ENCODE measurements at places on chromosomes 12 and 14. TPM values are rescaled to one million over a fixed set of nuclear protein-coding genes. Genes with fewer than 3 reads are reported as not detected.

DNA sequence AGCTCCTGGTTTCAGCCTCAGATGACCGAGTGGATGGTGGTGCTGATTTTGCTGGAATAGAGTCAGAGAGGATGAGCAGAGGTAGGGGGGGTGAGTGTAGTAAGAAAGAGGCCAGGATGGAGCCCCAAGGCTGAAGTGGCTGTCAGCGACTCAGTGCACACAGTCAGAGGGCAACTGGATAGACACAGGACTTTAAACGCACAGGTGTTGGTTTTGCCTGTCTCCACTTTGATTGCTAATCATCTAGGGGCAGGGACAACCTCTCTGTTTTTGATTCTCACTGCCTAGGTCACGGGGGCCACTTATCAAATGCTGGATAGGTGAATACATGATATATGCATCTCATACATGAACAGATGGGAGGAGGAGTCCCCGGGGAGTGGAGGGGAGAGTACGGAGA, 99.5 kb downstream of the EGLN3 start:
- no peak overlapping the region for H3K4me3 ChIP-seq
- peaks cover 12% of the 10 kb centered on the region for H3K27me3 ChIP-seq
- peaks cover 3% of the 10 kb centered on the region for H3K36me3 ChIP-seq
- H3K27ac ChIP-seq, result no peak overlapping the region
- H3K4me1 ChIP-seq, result peaks cover 19% of the 10 kb centered on the region
- DNase-seq, result no peak

DNA sequence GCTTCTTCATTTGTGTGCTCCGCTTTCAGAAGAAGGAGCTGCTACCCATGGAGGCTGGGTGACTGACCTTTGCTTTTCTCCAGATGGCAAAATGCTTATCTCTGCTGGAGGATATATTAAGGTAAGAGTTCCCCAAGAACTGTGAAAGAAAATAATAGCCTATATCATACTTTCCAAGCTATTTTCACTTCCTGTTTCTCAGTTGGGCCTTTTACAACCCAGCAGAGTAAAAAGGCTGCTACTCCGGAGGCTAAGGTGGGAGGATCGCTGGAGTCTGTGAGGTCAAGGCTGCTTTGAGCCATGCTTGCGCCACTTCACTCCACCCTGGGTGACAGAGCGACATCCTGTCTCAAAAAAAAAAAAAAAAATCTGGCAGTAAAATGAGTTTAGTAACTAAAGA, 82.1 kb downstream of the APAF1 start:
- H3K4me3 ChIP-seq, result no peak overlapping the region
- peaks cover 10% of the 10 kb centered on the region for H3K36me3 ChIP-seq
- peaks cover 12% of the 10 kb centered on the region for H3K4me1 ChIP-seq
- no peaks in the 10 kb centered on the region for H3K27me3 ChIP-seq

DNA sequence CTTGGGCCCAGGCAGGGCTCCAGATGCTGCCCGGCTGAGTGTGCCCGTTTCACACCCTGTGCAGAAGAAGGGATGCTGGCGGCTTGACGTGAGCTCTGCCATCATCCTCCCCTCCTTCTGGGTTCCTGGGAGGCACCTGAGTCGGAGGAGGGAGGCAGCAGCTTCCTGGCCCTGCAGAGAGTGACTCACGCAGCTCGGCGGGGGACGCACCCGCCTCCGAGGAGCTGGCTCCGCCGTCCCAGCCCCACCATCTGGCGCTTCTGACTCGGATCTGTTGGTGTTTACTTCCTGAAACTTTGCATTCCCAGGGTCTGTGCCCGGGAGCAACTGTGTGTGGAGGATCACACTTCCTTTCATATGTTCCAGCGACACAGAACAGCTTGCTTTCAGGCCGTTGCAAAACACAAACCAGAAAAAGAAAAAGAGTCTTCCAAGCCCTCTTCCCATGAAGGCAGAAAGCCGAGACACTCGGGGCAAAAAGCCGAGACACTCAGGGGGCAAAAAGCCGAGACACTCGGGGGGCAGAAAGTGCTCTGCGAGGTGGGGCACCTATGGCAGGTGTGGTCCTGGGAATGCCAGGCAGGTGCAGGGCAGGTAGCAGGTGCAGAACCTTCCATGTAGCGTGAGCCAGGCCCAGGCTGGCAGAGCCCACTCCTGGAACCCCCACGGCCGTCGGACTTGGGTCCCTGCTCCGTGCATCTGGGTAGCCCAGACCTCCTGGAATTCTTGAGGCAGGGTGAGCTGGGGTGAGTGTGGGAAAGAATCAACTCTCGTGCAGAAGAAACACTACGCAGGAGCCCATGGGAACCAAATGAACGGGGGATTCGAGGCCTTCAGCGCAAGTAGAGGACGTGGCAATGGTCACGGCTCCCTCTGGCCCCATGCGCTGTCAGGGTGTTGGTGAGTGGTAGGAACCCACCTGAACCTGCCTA, 27.6 kb upstream of the GALNT9 start:
- no peak for DNase-seq
- H3K27ac ChIP-seq, result no peak overlapping the region
- H3K27me3 ChIP-seq, result no peaks in the 10 kb centered on the region
- no peak overlapping the region for H3K4me3 ChIP-seq
- no peaks in the 10 kb centered on the region for H3K4me1 ChIP-seq
- no peaks in the 10 kb centered on the region for H3K36me3 ChIP-seq

GRCh38 chr12:9796346-9796745, 30.9 kb upstream of the KLRF1 start:
- H3K4me3 ChIP-seq, result peak overlapping the region; percentile 69
- H3K27ac ChIP-seq, result peak overlapping the region; percentile 89
- H3K27me3 ChIP-seq, result peaks cover 6% of the 10 kb centered on the region
- no peaks in the 10 kb centered on the region for H3K36me3 ChIP-seq

GRCh38 chr14:63650256-63650952, 8.7 kb upstream of the WDR89 start:
- no peaks in the 10 kb centered on the region for H3K36me3 ChIP-seq
- DNase-seq, result no peak
- H3K4me1 ChIP-seq, result peaks cover 26% of the 10 kb centered on the region
- H3K27me3 ChIP-seq, result no peaks in the 10 kb centered on the region
- peak overlapping the region; percentile 95 for H3K27ac ChIP-seq

DNA sequence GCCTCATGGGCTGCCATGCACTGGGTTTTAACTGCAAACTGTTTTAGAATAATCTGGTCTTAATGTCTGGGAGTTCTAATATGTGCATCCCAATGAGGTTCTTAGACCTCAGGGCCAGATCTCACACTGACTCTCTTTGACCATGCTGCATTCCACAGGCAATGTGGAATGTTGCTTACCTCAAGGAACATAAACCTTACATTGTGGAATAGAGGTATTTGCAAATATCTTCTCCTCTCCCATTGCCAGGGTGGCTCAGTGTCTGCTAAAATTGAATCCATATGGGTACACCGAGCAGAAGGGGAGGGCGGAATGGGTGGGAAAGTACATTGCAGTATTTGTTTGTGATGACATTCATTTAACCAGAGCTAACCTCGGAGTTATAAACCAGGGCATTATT, 78.6 kb downstream of the CHST11 start:
- H3K27ac ChIP-seq, result peak overlapping the region; percentile 12
- no peak overlapping the region for H3K4me3 ChIP-seq
- no peak for DNase-seq
- peaks cover 54% of the 10 kb centered on the region for H3K4me1 ChIP-seq

DNA sequence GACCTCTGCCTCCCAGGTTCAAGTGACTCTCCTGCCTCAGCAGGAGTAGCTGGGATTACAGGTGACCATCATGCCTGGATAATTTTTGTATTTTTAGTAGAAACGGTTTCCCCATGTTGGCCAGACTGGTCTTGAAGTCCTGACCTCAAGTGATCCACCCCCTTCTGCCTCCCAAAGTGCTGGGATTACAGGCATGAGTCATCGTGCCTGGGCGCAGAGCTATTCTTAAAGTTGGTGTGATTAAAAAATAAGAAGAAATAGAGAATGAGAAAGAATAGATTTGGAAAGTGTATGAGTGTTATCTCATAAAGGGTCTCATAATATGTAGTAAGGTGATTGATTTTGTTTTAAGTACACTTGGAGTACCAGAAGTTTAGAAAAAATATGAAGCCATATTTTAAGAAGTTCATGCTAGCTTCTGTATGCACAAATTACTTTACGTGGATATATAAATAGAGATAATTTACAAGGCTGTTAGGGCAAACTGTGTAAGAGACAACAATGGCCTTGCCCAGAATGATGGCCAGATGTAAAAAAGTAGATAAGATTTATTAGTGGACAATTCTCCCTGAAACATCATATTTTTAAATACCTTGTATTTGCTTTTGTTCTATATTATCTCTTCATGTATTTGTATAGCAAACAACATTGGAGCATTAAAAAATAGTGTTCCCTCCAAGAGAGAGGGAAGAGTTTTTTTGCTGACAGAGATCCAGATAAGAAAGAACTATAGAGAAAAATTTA, 1108.5 kb downstream of the SLC16A7 start:
- DNase-seq, result no peak
- no peak overlapping the region for H3K4me3 ChIP-seq
- H3K4me1 ChIP-seq, result no peaks in the 10 kb centered on the region
- no peaks in the 10 kb centered on the region for H3K27me3 ChIP-seq
- H3K27ac ChIP-seq, result no peak overlapping the region
- no peaks in the 10 kb centered on the region for H3K36me3 ChIP-seq

- peaks cover 17% of the 10 kb centered on the region for H3K36me3 ChIP-seq
- H3K27ac ChIP-seq, result no peak overlapping the region
- no peak for DNase-seq
- no peaks in the 10 kb centered on the region for H3K4me1 ChIP-seq
- H3K27me3 ChIP-seq, result peaks cover 74% of the 10 kb centered on the region
These were observed 41.8 kb upstream of the DCD start for GRCh38 chr12:54689984-54690383.

- no peaks in the 10 kb centered on the region for H3K27me3 ChIP-seq
- H3K4me3 ChIP-seq, result peak overlapping the region; percentile 97
- H3K36me3 ChIP-seq, result no peaks in the 10 kb centered on the region
- peak overlapping the region; percentile 75 for H3K27ac ChIP-seq
- peaks cover 21% of the 10 kb centered on the region for H3K4me1 ChIP-seq
These were observed 442 bp downstream of the FLVCR2 start for GRCh38 chr14:75578786-75579337.

DNA sequence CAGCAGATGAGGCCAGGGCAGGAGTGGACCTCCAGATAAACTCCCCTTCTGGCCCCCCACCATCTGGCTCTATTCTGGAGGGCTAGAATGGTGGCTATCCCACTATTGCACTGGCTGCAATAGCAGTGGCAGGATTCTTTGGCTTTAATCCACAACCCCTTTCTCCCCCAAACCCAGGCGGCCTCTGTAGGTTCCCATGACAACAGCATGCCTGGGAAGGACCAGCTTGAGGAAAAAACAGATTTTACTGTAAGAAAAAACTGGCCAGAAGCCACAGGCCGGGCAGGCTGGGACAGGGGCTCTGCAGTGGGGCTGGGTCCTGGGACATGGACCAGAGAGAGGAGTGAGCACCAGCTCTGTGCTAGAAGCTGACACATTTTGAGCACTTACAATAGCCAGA, 13.6 kb upstream of the ACVR1B start:
- peaks cover 3% of the 10 kb centered on the region for H3K36me3 ChIP-seq
- H3K4me3 ChIP-seq, result no peak overlapping the region
- H3K27ac ChIP-seq, result no peak overlapping the region
- DNase-seq, result no peak
- peaks cover 26% of the 10 kb centered on the region for H3K27me3 ChIP-seq

GRCh38 chr12:78183824-78184223, 353.1 kb downstream of the NAV3 start:
- no peak overlapping the region for H3K27ac ChIP-seq
- H3K27me3 ChIP-seq, result no peaks in the 10 kb centered on the region
- no peaks in the 10 kb centered on the region for H3K4me1 ChIP-seq
- H3K4me3 ChIP-seq, result no peak overlapping the region
- no peaks in the 10 kb centered on the region for H3K36me3 ChIP-seq

GRCh38 chr14:44586910-44587309, 79.8 kb upstream of the FSCB start:
- H3K27ac ChIP-seq, result no peak overlapping the region
- H3K36me3 ChIP-seq, result no peaks in the 10 kb centered on the region
- H3K4me3 ChIP-seq, result no peak overlapping the region
- no peaks in the 10 kb centered on the region for H3K27me3 ChIP-seq
- no peaks in the 10 kb centered on the region for H3K4me1 ChIP-seq

DNA sequence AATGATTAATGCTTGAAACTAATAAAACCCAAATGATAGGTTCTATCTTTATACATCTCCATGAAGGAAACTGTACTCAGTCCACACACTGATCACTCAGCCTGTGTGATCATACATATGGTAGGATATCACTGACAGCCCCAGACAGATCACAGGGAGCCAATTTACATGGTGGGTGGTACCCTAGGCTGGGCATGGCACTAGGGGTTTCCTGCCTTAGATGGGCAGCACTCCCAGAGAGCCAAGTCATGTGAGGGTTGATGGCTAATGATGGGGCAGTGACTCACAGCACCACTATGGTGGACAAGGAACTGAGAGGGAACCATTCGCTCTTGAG, 89.6 kb upstream of the PTPRR start:
- no peak for DNase-seq
- H3K27ac ChIP-seq, result no peak overlapping the region
- no peaks in the 10 kb centered on the region for H3K36me3 ChIP-seq

DNA sequence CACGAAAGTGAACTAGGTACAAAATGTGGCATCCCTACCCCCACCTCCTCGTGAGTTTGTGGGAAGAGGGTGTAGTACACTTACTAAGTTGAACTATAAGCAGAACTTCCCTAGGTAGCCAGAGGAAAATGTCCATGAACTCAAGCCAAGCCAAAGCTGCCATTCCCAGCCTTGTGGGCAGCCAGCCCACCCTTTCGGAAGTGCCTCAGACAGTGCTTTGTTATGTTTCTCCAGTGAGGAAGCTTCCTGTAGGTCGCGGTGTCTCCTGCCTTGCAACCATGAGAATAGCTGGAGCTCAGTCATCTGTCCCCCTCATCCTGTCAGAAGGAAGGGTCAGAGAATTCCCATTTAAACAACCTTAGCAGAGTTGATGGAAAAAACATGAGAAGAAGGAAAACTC, 266.9 kb downstream of the DUSP6 start:
- H3K27ac ChIP-seq, result no peak overlapping the region
- peaks cover 25% of the 10 kb centered on the region for H3K27me3 ChIP-seq
- H3K4me1 ChIP-seq, result peaks cover 5% of the 10 kb centered on the region
- DNase-seq, result no peak
- H3K36me3 ChIP-seq, result peaks cover 2% of the 10 kb centered on the region
- H3K4me3 ChIP-seq, result no peak overlapping the region

The LRRC43 gene
- total RNA-seq, result not detected

The CD163 gene
- 0.89 TPM for total RNA-seq

The TMEM132D gene
- total RNA-seq, result not detected

The GRIP1 gene
- 3.7 TPM for total RNA-seq

The OR4E2 gene
- total RNA-seq, result not detected

The OVCH1 gene
- not detected for total RNA-seq

The KIF5A gene
- 0.35 TPM for total RNA-seq

The CLEC12A gene
- total RNA-seq, result 4.6 TPM
